ENCODE measurements at places on chromosomes 16 and 17.
A peak's percentile ranks its signal among the peaks of the same experiment; 100 is the strongest.

DNA sequence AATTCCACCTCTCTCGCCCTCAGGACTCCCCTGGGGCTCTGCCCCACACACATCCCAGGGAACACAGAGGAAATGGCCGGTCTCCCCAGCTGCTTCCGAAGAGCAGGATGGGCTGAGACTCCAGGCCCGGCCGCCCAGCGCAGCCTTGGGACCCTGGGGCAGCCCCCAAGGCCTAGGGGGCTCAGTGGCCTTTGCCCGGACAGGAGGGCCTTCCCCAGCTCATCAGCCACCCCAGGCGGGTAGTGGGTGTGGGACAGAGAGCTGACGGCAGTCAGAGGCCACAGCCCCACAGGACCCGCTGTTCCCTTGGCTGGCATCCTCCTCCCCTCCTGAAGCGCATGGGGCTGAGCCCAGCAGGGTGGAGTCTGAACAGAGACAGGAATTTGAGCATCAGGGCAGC, 6.2 kb upstream of the CBFA2T3 start:
- DNase-seq = no peak

DNA sequence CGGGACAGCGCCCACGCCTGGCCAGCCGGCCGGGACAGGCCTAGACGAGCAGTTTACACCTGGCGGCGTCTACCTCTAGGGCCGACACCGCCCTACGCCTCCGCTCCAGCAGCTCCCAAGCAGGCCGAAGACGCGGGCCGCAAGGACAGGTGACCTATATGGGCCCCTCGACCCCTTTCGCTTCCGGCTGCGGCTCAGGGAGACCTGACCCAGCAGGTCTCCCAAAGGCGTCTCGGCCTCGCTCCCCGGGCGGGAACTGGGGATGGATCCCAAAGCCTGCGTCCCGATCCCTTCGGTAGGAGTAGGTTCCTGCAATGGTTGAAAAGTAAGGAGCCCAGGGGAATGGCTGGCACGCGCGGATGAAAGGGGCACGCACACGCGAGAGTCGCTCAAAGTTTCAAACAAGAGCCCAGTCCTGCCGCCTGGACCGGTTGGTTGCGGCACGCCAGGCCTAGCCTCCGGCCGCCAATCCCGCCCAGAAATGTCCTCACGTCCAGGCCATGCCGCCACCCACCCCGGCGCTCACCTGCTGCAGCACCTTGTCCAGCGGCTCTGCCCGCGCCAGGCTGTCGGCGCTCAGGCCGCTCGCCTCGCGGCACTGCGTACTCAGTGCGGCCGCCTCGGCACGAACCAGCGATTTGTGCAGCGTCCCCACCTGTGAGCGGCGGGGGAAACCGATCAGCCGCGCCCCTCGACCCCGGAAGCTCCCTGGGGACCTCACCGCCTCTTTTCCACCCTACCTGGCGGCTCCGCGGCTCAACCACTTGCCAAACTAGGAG, 630 bp downstream of the ESRP2 start:
- DNase-seq = no peak

GRCh38 chr16:57797216-57797525, 5.1 kb downstream of the KIFC3 start:
- DNase-seq = no peak

GRCh38 chr17:12730931-12731521, 58.3 kb upstream of the ARHGAP44 start:
- DNase-seq = peak; percentile 81

DNA sequence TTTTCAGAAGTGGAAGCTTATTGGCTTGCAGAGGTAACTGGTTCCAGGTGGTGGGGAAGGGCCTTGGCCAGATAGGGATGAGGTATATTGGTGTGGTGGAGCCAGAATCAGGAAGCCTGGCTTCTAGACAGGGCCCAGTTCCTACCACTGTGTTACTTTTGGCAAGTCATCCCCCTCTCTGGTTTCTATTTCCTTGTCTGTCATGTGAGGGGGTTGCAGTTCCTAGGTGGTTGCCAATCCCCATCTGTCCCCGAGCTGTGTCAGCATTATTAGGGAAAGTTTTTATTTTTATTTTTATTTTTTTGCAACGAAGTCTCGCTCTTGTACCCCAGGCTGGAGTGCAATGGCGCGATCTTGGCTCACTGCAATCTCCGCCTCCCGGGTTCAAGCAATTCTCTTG, 3.0 kb downstream of the SMCR8 start:
- DNase-seq = no peak

GRCh38 chr17:19372866-19373504, 5.3 kb upstream of the MAPK7 start:
- DNase-seq = no peak

- DNase-seq = no peak
Measured at GRCh38 chr17:65156185-65156834, 19.1 kb downstream of the RGS9 start.

- DNase-seq = peak; percentile 89
Measured at GRCh38 chr17:72387487-72387886, 266.7 kb downstream of the SOX9 start.

All from SJSA1 (cell line).